Vein endothelial cell (primary cell): ENCODE measurements at places on chromosomes 7 and 10. TPM values are rescaled to one million over a fixed set of nuclear protein-coding genes. Genes with fewer than 3 reads are reported as not detected.

FAM25A gene
- not detected in 2 replicates for total RNA-seq

GSTO2 gene
- 0.33 and 0.57 TPM in 2 replicates for total RNA-seq

FAM180A gene
- not detected in 2 replicates for total RNA-seq

AKR1D1 gene
- total RNA-seq = not detected in 2 replicates

OPN1SW gene
- total RNA-seq = not detected in 2 replicates

HOXA13 gene
- not detected in 2 replicates for total RNA-seq

GNAT3 gene
- total RNA-seq = not detected in 2 replicates

SYT15 gene
- 0.10 and 0.65 TPM in 2 replicates for total RNA-seq

PRLHR gene
- total RNA-seq = not detected in 2 replicates

ENTPD7 gene
- 24.8 and 27.6 TPM in 2 replicates for total RNA-seq

TMEM243 gene
- 21.2 and 28.0 TPM in 2 replicates for total RNA-seq

ACSM6 gene
- total RNA-seq = not detected in 2 replicates

SLC13A4 gene
- total RNA-seq = not detected in 2 replicates

FOXI2 gene
- not detected in 2 replicates for total RNA-seq

HNRNPH3 gene
- 7.8 and 15.4 TPM in 2 replicates for total RNA-seq

ACTR1A gene
- total RNA-seq = 197 and 213 TPM in 2 replicates

FGFBP3 gene
- total RNA-seq = 0.29 and 0.65 TPM in 2 replicates

CARD11 gene
- 3.5 and 20.3 TPM in 2 replicates for total RNA-seq

IKZF1 gene
- total RNA-seq = not detected in 2 replicates

PSD gene
- total RNA-seq = 0.33 TPM in 1 of 2 replicates, not detected in the other

UPK3BL1 gene
- 11.5 and 17.3 TPM in 2 replicates for total RNA-seq

PON1 gene
- total RNA-seq = not detected in 2 replicates

PNLIP gene
- total RNA-seq = not detected in 2 replicates

DNAJB9 gene
- total RNA-seq = 13.1 and 14.0 TPM in 2 replicates

AKR1B15 gene
- total RNA-seq = not detected in 2 replicates

STX1A gene
- 14.0 and 17.9 TPM in 2 replicates for total RNA-seq

NOS3 gene
- 67.6 and 106 TPM in 2 replicates for total RNA-seq

PLAC9 gene
- 2.3 and 2.5 TPM in 2 replicates for total RNA-seq

AKR1C1 gene
- 3.2 and 7.8 TPM in 2 replicates for total RNA-seq

CAV1 gene
- 1,540 and 2,359 TPM in 2 replicates for total RNA-seq

LRRC61 gene
- 0.29 and 2.0 TPM in 2 replicates for total RNA-seq

AKR1C8 gene
- not detected in 2 replicates for total RNA-seq

TRIL gene
- 1.8 and 4.2 TPM in 2 replicates for total RNA-seq

CHRM2 gene
- 0.19 TPM in 1 of 2 replicates, not detected in the other for total RNA-seq
